ENCODE measurements at places on chromosomes 4 and X. TPM values are rescaled to one million over a fixed set of nuclear protein-coding genes. Genes with fewer than 3 reads are reported as not detected.
A peak's percentile ranks its signal among the peaks of the same experiment; 100 is the strongest.

GRCh38 chr4:76489686-76490161 is 54.7 kb downstream of the SHROOM3 start:
- no peak for DNase-seq

GRCh38 chr4:23163647-23164436 is 471.1 kb downstream of the GBA3 start:
- DNase-seq = no peak

DNA sequence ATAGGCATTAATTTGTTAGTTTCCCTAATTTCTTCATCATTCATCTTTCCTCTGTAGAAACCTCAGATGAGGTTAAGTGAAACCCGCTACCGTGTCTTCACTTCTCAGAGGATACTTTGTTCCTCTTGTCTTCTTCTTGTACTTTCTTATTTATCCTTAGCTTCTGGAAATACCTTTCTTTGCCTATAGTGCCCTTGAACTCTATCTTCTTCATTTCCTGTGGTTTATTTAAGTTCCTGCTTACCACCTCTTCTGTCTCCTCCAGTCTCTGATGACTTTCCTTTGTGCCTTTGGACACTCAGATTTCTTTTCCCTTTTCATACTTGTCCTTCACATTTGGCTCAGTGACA is 159.6 kb upstream of the LEF1 start:
- no peak for DNase-seq

- no peak for DNase-seq
These were observed 9.7 kb upstream of the SRD5A3 start for GRCh38 chr4:55336138-55337034.

- DNase-seq = no peak
These were observed 166.1 kb downstream of the DMD start for GRCh38 chrX:33045245-33045644.

GRCh38 chr4:24952667-24953066 is 39.8 kb upstream of the CCDC149 start:
- DNase-seq = no peak

GRCh38 chrX:153870791-153871360 is 15.1 kb downstream of the L1CAM start:
- DNase-seq = peak; percentile 61

- DNase-seq = no peak
These were observed 81.6 kb upstream of the ADGRA3 start for GRCh38 chr4:22597471-22597870.

DNA sequence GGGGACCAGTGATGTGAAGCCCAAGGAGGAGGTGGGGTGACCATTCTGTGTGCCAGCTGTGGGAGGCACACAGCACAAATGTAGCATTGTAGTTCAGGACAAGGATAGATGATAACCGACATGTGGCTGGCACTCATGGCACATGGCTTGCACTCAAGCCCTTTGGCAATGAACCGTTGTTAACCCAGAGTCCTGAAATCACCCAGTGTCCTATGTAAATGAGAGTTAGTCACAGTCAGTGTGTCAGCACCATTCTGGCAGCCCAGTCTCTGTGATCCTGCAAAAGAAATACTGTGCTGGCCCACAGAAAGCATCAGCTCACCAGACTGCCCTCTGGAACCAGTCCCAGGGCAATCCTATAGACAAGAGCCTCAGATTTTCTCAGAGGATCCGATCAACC is 339.3 kb downstream of the MID1IP1 start:
- no peak for DNase-seq

DNA sequence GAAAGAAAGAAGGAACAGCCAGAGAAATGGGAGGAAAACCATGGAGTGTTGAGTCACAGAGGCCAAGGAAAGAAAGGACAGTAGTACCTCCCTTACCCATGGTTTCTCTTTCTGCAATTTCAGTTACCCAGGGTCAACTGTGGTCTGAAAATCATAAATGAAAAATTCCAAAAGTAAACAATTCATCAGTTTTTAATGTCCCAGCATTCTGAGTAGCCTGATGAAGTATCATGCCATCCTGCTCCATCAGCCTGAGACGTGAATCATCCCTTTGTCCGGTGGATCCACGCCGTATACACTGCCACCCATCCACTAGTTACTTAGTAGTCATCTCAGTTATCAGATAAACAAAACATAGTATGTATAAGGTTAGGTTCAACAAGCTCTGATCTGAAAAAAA is 114.2 kb downstream of the COMMD8 start:
- DNase-seq = no peak

DNA sequence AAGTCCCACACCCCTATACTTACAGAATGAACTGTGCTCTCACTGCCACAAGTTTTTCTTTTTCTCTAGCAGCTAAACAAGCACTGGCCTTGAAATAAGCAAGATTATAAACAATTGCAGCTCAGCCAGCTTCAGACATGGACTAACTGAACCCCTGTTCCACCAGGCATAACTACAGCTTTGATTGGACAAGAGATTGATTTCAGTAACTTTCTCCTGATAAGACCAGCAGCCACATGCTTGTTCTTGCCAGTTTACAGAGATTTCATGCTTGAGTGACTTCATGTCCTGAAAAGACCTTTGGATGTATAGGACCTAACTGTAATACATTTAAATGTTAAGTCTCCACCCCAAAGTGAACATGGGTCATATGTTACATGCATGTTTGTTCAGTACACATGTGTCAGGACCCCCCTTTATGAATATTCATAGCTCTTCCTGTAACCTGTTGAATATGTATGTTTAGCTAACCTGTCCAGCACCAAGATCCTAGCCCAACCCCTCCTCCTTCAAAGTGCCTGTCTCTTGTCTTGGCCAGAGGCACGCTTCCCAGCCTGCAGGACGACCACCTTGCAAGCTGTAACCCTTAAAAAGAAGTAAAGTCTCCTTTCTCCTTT is 27.9 kb downstream of the ZNF275 start:
- DNase-seq = no peak

GRCh38 chr4:153771046-153771445 is 11.2 kb upstream of the RNF175 start:
- DNase-seq = no peak

DNA sequence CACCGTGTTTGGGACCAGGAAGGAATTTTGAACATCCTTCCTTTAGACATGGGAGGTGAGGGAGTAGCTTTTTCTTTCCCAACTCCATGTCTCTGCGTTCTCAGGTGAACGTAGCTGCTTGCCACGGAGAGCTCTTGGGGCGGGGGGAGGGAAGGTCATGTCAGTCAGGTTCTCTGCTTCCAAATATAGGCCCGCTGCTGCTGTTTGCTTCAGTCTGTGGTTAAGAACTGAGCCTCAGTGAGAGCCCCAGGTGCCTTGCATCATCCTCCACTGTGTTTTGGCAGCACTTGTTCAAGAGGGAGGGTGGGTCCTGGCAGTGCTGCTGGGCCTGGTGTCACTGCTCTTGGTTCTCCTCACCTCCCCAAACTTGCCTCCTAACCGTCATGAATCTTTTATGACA is 46.5 kb downstream of the HADH start:
- no peak for DNase-seq

GRCh38 chr4:77047037-77047436 is 28.8 kb downstream of the CCNI start:
- DNase-seq = no peak

- no peak for DNase-seq
These were observed 139.6 kb downstream of the AASDH start for GRCh38 chr4:56247646-56248045.

DNA sequence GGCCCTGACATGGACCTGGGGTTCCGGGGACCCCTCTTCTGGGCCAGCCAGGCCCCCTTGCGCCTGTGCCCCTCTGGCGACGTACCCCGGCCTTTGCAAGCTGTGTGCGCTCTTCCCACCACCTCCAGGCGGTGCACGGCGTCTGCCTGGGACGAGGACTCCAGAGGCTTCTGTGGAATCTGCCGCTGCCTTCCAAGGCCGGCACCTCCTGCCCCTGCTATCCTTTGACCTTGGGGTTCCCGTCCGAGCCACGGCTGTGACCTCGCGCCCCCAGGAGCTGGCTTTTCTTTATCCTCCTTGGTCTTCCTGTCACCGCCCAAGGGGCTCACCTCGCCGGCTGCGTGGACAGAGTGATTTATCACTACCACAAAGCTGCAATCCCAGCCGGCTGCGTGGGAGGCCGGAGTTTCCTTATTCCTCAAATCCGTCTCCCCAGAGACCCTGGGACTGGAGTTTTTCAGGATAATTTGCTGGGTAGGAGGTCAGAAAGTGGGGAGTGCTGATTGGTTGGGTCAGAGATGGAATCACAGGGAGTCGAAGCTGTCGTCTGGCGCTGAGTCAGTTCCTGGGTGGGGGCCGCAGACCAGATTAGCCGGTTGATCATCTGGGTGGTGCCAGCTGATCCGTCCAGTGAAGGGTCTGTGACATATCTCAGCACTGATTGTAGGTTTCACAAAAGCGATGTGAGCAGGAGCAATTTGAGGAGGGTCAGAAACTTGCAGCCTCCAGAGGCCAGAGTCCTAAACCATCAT is 19.8 kb upstream of the PLCXD1 start:
- no peak for DNase-seq

DNA sequence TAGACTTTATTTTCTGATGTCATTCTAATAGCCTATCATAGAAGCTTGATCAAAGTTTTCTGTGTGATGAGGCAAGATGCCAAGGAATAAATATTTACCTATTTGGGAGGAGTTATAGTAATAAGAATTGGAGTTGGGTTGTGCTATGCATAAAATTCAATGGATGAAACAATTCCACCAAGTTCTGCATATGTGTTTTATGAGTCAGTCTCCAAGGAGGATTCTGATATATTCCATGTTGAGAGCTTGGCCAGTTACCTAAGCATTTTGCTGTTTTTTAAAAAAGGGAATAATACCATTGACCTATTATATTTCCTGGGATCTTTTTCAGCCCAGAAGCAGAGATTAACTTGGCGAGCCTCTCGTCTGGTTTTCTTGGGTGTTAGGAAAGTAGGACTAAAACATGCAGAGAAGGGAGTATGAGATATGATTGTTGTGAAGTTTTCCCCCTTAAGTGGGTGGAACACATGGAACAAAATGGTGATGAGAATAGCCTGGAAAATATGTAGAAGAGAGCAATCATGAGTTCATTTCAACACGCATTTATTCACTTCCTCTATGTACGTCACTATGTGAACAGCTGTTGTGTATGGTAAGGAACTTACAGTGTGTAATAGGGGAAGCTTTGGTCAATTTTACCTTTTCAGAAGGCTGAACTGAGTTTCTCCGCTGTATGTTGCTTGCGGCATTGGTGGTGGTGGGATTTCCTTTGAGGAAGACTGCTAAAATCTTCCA is 39.2 kb downstream of the POLA1 start:
- DNase-seq = no peak

DNA sequence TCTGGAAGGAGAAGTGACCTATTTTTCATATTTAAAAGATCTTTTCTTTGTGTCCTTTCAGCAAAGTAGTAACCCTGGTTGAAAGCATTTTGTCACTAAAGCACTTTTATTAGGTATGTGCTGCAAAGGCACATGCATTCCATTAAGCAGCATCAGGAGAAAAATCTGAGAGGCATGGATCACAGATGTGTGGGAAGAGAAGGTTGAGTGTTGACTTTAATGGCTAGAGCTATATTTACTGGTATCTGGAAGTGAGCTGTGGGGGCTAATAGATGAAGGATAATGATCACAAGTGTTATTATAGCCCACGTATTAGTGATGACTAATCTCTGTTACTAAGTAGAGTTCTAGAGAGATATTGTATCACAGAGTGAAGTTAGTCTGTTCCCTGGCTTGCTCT is 1520.7 kb downstream of the ARAP2 start:
- no peak for DNase-seq

- no peak for DNase-seq
These were observed 11.4 kb upstream of the UBA1 start for GRCh38 chrX:47182106-47182700.

DNA sequence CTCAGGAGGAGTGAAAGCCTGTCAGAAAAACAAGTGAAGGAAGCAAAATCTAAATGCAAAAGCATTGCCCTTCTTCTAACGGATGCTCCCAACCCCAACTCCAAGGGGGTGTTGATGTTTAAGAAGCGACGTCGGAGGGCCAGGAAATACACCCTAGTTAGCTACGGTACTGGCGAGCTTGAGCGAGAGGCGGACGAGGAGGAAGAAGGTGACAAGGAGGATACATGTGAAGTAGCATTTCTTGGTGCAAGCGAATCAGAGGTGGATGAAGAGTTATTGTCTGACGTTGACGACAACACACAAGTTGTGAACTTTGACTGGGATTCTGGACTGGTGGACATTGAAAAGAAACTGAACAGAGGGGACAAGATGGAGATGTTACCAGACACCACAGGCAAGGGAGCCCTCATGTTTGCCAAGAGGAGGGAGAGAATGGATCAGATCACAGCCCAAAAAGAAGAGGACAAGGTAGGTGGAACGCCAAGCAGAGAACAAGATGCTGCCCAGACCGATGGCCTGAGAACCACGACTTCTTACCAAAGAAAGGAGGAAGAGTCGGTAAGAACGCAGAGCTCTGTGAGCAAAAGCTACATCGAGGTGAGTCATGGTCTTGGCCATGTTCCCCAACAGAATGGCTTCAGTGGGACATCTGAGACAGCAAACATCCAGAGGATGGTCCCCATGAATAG is 105.6 kb upstream of the MYOZ2 start:
- no peak for DNase-seq

DNA sequence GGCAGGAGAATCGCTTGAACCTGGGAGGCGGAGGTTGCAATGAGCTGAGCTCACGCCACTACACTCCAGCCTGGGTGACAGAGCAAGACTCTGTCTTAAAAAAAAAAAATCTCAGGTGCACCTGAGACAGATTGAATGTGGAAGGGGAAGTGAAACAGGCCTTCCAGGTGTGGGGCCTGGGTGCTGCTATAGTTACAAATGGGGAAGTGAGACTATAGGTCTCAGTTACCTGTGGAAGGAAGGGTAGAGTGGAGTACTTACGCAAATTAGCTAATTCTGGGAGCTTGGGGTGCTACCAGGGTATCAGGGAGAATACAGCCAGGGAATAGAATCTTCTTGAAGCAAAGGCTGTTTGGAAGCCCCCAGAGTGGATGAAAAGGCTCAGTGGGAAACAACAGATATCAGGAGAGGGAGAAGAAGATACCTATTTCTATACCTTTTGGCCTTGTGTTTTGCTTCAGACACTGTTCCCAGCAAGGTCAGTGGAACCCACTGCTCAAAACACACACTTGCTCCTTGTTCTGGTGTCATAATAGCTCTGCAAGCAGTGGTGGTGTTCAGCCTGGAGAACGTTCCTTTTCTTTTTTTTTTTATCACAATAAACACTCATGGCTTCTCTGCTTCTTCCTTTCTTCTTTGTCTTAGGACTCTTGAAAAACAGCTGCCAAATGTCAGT is 7.0 kb downstream of the CD38 start:
- DNase-seq = no peak

- DNase-seq = no peak
These were observed 136.1 kb upstream of the MID1 start for GRCh38 chrX:10756441-10756840.

DNA sequence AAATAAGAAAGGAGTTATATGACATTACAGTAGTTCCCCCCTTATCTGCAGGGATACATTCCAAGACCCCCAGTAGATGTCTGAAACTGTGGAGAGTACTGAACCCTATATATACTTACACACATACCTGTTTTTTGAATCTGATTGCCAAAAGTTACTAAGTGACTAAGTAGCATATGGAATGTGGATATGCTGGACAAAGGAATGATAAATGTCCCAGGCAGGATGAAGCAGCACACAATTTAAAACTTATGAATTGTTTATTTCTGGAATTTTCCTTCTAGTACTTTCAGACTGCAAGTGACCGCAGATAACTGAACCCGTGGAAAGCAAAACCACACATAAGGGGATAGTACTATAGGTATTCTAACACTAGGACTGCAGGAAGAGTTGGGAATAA is 22.7 kb downstream of the UGDH start:
- no peak for DNase-seq

FGF5 gene
- total RNA-seq = 0.30 TPM

PAGE4 gene
- total RNA-seq = not detected

ADGRG2 gene
- 0.35 TPM for total RNA-seq

MAGEC2 gene
- total RNA-seq = not detected

CTAG2 gene
- total RNA-seq = not detected

ADH1A gene
- total RNA-seq = not detected

CPZ gene
- 0.30 TPM for total RNA-seq

DCAF8L2 gene
- not detected for total RNA-seq

ART3 gene
- 57.0 TPM for total RNA-seq

All from cardiac septum (tissue), 1 donor.